ENCODE measurements at places on chromosomes 5 and 9. TPM values are rescaled to one million over a fixed set of nuclear protein-coding genes. Genes with fewer than 3 reads are reported as not detected.

PFN3 gene
- not detected for total RNA-seq

CCDC152 gene
- 0.21 TPM for total RNA-seq

LRRC26 gene
- 2.1 TPM for total RNA-seq

MAMDC4 gene
- total RNA-seq = 6.5 TPM

ANKRD34B gene
- total RNA-seq = not detected

ARID3C gene
- total RNA-seq = 0.50 TPM

ANKRD18A gene
- total RNA-seq = 1.9 TPM

PTGS1 gene
- 0.34 TPM for total RNA-seq

MARCHF3 gene
- total RNA-seq = 0.36 TPM

ZNF618 gene
- total RNA-seq = 2.1 TPM

AQP3 gene
- 110 TPM for total RNA-seq

ITK gene
- total RNA-seq = not detected

MAMDC2 gene
- 0.68 TPM for total RNA-seq

FKTN gene
- total RNA-seq = 34.8 TPM

OR1Q1 gene
- total RNA-seq = not detected

LIFR gene
- total RNA-seq = 7.7 TPM

SHISAL2B gene
- total RNA-seq = not detected

PCDHB7 gene
- total RNA-seq = not detected

NTRK2 gene
- under 0.01 TPM for total RNA-seq

ADRA1B gene
- not detected for total RNA-seq

CTXN3 gene
- not detected for total RNA-seq

TAF11L4 gene
- total RNA-seq = not detected

FUBP3 gene
- total RNA-seq = 42.4 TPM

SPINK7 gene
- total RNA-seq = 37.3 TPM

ORM2 gene
- not detected for total RNA-seq

SLC36A2 gene
- not detected for total RNA-seq

CCL19 gene
- total RNA-seq = not detected

NINJ1 gene
- total RNA-seq = 25.6 TPM

NR4A3 gene
- total RNA-seq = under 0.01 TPM

COL15A1 gene
- total RNA-seq = not detected

NOL8 gene
- 50.8 TPM for total RNA-seq

PCDHA9 gene
- 0.43 TPM for total RNA-seq

ARHGEF28 gene
- total RNA-seq = 58.1 TPM

PGGT1B gene
- total RNA-seq = 25.6 TPM
